Stimulated activated CD8-positive, alpha-beta memory T cell treated with anti-CD3 and anti-CD28 coated beads, Interleukin-15, amount 100 ng/mL, for 24 hours (primary cell): ENCODE measurements at places on chromosomes 1 and 21.

- no peak for DNase-seq
These were observed 16.7 kb upstream of the ZYG11A start for GRCh38 chr1:52825868-52826267.

DNA sequence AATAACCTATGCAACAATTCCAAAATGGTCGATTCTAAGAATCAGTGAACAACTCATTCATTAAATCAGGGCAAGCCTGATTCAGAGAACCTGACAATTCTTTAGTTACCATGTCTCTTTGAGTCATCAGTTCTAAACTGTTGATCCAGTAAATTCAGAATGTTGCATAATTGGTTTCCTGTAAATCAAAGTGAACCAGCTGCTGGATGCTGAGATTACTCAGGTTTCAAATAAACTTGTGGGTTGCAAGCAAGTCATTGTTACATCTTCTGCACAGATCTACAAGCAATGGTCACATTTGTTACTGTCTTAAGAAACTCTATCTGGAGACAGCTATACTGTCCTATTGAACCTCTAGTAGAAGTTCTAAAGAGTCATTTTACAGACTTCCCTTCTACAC lies 16.5 kb downstream of the PLA2G2D start:
- DNase-seq = no peak

GRCh38 chr1:94540440-94541245 lies 916 bp downstream of the F3 start:
- no peak for DNase-seq

DNA sequence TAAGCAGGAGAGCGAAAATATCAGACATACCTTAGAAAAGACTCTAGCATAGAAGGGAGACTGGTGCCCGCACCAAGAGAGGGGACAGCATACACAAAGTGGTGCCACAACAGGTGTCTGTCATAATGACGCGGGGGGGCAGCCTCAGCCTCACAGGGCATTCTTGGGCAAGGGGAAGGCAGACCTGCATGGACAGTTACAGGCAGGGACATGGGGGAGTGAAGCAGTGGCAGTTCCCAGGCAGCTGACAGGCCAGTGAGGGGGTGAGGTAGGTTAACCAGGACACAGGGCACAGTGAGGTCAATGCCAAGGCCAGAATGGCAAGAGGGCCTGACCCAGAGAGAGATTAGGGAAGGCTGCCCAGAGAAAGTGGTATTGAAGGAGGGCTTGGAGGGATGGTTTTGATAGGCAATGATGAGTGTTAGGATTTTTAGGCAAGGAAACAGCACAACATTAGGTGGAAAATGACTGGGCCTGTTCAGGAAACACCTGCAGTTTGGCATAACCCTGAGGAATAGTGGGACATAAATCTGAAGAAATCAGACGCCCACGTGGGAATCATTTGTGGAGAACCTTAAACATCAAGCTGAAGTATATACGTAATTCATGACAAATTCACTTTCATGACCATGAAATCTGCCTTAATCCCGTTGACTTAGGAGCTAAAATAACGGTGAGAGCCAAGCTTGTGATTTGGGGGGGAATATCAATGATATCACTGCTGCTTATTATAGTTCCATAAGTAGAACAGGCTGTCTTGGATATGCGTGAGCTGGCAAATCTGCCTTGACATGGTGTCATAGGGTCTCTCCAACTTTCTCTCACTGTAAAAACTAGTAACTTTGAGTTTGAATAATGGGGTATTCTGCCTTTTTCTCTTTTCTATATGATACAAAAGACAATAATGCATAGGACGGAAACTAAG lies 8.9 kb downstream of the PTPN14 start:
- no peak for DNase-seq

GRCh38 chr1:88876573-88877365 lies 14.6 kb downstream of the GTF2B start:
- DNase-seq = no peak

- DNase-seq = peak; percentile 19
These were observed 12.5 kb upstream of the SARS1 start for GRCh38 chr1:109201123-109201703.

DNA sequence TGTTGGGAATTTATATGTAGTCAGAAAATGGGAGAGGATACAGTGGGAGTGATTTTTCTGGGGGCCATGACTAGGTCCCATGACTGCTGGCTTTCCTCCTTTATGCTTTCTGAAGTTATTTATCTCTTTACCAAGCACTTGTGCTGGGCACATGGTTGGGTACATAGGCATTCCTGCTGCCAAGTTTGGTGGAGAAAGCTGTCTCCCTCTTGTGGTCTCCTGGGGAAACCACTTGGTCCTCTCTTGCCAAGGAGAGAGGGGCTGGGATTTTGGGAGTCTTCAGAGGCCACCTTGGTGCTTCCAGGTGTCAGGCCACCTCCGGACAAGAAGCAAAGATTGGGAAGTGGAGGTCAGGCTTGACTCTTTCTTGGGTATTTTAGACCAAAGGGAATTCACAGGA lies 120.2 kb upstream of the KCNE2 start:
- DNase-seq = no peak

DNA sequence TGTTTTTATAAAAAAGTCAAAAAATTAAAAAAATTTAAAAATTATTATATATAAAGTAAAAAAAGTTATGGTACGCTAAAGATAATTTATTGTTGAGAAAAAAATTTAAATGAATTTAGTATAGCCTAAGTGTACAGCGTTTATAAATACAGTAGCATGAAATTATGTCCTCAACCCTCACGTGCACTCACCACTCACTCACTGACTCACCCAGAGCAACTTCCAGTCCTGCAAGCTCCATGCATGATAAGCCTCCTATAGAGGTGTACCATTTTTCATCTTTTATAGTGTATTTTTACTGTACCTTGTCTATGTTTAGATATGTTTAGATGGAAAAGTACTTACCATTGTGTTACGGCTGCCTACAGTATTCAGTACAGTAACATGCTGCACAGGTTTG lies 5.1 kb downstream of the DISC1 start:
- no peak for DNase-seq

GRCh38 chr1:57615956-57616355 lies 192.1 kb upstream of the DAB1 start:
- DNase-seq = no peak

DNA sequence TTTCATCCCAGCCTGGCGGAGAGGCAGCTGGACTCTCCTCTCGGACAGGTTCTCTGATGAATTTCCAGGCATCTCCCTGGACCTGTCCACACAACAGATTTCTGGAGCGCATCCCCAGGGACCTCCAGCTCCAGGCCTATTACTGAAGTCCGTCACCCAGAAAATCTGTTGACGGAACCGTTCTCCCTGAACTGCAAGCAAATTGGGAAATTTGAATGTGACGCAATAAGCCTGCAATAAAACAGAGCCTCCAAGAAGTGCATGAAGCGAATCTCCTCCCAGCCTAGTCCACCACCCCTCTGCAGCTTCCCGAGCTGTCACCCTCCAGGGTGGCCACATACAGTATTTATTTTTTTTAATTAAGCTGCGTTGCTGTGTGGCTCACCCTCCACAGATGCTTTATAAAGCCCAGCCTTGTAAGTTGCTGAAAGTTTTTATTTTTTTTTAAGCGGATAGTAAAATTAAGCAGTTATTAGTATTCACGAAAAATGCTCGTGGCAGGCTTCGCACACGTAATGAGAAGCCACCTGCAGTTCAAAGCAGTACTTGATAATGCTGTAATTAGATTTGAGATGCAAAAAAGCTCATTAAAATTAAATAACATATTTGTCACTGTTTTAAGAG lies 173.3 kb downstream of the CAMTA1 start:
- no peak for DNase-seq

DNA sequence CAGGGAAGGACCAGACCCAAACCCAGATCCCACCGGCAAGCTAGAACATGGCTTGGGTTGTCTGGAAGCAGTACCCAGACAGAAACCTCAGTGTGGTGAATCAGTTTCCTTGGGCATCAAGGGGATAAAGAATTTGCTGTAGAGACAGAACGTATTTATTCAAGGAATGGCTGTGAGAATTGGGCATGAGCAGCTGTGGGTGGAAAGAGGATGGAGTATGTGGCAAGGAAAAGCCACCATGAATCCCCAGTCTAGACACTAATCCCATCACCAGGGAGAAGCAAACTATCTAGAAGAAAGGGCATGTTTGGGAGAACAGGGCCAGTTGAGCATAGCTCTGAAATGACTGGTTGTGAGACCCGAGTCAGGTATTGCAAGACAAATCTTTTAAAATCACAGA lies 109.2 kb downstream of the TOMM20 start:
- no peak for DNase-seq

DNA sequence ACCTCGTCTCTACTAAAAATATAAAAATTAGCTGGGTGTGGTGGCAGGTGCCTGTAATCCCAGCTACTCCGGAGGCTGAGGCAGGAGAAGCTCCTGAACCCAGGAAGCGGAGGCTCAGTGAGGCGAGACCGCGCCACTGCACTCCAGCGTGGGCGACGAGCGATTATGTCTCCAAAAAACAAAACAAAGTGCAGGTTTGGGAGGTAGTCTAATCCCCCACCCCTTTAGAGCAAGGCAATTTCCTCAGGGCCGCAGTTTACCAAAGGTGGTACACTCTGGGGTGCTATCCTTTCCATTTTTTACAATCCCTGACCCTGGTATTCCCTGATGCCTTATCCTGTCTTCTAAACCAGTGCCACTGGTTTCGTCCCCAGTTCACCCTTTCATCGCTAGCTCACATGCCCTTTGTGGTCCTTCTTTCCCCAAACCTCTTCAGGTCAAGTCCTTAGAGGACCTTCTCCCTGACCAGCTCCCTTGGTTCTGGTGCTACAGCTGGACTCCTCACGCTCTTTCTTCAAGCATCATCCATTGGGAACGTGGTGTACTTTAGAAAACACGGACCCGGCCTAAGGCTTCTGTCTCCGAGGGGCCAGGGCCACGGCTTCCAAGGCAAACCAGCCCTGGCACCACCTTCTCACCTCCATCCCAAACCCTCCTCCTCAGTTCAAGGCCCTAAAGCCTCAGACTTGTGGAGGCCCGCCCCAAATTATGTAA lies 873 bp downstream of the IFT25 start:
- no peak for DNase-seq

GRCh38 chr1:228987286-228987685 lies 252.0 kb downstream of the RHOU start:
- no peak for DNase-seq
